Substantia nigra (tissue), 51 donors: ENCODE measurements at places on chromosomes 16 and 17.

DNA sequence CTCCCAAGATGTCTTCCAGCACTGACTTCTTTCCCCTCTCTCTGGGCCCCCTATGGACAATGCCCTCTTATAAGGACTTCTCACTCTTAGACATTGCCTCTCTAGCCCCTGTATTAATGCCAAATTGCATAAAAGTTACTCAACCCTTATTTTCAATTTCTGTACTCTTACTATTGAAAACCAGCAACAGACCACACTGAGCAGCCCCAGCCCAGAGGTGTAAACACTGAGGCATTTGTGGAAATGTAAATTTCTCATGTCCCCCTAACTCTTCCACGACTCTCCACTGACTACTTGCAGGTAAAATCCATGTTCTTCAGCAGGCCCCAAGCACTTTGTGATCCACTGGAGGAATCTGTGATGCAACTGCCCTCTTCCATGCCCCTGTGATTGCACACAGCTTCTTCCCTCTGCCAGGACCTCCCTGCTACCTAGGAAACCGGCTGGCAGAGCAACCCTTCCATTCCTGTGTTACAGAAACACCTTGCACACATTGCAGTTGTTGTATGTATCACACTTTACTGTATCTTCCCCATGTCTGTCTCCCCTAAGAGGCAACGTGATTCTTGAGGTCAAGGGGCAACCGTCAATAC, 4.4 kb downstream of the N4BP1 start:
- DNase-seq = no peak

GRCh38 chr17:75684924-75685323, 17.8 kb downstream of the SAP30BP start:
- no peak for DNase-seq

GRCh38 chr17:1174263-1174880, 5.4 kb downstream of the ABR start:
- no peak for DNase-seq

- no peak for DNase-seq
Measured at GRCh38 chr17:73043686-73044581, 48.6 kb downstream of the SLC39A11 start.

DNA sequence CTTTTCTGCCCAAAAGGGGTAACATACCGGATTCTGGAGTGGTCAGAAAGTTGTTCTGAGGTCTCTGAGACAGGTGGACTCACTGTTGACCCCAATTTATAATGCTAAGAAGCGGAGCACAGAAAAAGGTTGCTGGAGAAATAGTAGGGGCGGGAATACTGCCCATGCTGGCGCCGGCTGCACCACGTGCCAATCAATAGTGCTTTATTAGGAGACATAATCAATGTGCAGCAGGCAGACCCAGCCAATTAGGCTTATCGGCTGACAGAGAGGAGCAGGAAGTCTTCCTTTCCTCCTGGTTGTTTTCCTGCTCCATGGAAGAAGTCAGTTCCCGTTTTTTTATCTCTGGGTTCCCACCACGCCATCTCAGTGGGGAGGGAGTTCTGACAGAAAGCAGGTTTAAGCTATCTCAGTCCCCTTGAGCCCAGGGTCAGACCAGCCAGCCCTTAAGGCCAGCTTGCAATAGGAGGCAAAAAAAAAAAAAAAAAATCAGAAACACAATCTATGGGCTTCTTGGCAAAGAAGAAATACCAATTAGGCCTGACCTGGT, 68.2 kb upstream of the IRX6 start:
- DNase-seq = no peak

DNA sequence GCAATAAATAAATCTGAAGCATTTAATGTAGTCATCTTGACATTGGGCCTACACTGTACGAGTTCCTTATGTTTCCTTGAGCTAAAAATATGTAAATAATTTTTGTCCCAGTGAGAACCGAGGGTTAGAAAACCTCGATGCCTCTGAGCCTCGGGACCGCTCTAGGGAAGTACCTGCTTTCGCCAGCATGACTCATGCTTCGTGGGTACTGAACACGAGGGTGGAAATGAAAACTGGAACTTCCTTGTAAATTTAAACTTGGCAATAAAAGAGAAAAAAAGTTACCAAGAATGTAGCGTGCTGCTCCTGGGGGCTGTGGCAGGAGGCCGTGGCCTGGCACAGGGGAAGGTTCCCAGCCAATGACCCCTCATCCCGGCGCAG, 74.1 kb downstream of the SOCS1 start:
- DNase-seq = no peak

DNA sequence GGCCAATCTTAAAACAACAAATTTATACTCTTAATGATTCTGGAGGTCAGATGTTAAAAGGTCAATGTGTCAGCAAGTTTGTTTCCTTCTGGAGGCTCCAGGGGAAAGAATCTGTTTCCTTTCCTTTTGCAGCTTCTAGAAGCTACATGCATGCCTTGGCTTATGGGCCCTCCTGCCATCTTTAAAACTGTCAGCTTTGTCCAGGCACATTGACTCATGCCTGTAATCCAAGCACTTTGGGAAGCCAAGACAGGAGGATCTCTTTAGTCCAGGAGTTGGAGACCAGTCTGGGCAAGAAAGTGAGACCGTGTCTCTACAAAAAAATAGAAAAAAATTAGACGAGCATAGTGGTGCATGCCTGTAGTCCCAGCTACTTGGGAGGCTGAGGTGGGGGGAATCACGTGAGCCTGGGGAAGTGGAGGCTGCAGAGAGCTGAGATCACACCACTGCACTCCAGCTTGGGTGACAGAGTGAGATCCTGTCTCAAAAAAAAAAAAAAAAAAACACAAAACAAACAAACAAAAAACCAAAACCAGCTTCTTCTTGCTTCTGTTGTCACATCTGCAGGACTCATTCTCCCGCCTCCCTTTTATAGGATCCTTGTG, 58.3 kb downstream of the NOS2 start:
- DNase-seq = no peak

- DNase-seq = no peak
Measured at GRCh38 chr16:47881574-47881973, 274.2 kb downstream of the ABCC12 start.

GRCh38 chr17:77609553-77610517, 348.7 kb upstream of the TNRC6C start:
- no peak for DNase-seq

- peak; percentile 61 for DNase-seq
Measured at GRCh38 chr17:80833952-80834892, 157.4 kb upstream of the CHMP6 start.

GRCh38 chr17:76535788-76536510, 1.6 kb downstream of the CYGB start:
- DNase-seq = no peak

DNA sequence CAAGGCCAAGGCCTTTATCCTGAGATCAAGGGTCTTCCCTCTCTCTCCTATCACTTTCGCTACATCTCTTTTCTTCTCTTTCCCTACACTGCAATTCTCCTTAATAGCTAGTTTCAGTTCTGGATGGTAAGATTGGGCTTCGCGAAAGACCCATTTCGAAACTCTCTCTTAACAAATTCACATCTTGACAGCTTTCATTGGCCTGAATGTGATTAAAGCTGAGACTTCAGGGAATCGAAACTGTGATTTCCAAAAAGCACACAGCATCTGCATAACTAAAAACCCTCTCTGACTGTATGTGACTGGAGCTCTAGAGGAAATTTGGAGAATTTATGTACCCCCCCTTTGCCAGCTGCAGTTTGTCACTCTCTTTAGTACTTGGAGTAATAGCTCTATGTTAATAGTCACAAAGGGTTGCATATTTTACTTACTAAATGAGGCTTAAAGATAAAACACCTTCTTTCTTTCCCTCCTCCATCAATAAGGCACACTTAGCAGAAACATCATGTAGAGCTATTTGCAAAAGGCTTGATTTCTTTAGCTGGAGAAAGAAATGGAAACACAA, 105.3 kb upstream of the FAM20A start:
- DNase-seq = no peak

- DNase-seq = no peak
Measured at GRCh38 chr16:85026703-85027102, 892 bp upstream of the KIAA0513 start.

DNA sequence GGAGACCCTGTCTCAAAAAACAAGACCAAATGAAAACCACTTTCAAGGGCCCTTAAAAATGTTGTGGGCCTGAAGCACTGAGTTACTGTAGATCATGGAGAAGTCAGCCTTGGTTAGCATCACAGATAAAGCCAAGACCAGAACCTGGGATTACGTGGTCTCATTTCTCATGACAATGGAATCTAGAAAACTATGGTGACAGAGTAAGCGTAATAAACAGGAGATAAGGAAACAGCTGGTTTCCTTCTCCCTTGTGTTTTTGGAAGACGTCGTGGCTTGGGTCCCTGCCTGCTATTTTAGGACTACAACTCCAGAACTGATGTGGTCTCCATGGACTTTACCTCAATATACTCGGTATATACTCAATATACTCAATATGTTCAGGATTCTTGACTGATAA, 180.7 kb upstream of the ZFHX3 start:
- no peak for DNase-seq

- no peak for DNase-seq
Measured at GRCh38 chr17:63987221-63988126, 10.7 kb upstream of the PRR29 start.
